Right ventricle myocardium inferior (tissue), 1 donor: ENCODE measurements at places on chromosomes 6 and 20. TPM values are rescaled to one million over a fixed set of nuclear protein-coding genes. Genes with fewer than 3 reads are reported as not detected.

DNA sequence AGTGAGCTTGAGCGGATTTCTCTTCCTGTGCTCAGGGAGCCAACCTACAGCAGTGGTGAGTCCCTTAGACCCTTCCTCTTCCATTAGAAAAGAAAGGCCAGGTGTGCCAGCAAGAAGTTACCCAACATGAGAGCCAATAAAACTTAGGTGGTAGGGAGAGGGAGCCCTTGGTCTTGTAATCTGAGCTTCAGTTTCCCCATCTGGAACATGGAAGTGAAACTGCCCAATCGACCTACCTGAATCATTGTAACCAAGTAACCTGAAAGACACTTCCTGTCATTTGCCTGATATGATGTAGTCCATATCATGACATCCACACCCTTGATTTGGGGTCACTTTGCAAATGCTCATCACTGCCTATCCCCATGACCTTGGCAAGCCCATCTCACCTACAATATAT is 66.4 kb downstream of the MDGA1 start:
- DNase-seq: no peak

- DNase-seq: no peak
Measured at GRCh38 chr6:68876792-68877493, 241.9 kb downstream of the ADGRB3 start.

Gene DCDC2
- total RNA-seq: not detected

DNA sequence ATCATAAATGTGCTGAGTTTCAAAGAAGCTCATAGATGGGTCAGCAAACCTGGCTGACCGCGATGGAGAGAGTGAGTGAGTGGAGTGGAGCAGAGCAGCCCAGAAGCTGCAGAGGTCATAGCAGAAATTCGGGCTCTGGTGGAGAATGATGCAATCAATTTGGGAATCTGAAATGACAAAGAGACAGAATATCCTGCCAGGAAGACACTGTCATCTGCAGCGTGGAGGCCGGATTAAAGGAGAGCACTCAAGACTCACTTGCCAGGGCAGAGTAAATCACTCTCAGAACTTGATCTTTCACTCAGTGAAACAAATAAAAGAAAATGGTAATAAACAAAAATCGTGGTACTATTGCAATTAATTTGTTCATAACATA is 109.6 kb upstream of the RREB1 start:
- DNase-seq: no peak

- DNase-seq: no peak
Measured at GRCh38 chr6:29887330-29887818, 55.0 kb upstream of the HLA-A start.

DNA sequence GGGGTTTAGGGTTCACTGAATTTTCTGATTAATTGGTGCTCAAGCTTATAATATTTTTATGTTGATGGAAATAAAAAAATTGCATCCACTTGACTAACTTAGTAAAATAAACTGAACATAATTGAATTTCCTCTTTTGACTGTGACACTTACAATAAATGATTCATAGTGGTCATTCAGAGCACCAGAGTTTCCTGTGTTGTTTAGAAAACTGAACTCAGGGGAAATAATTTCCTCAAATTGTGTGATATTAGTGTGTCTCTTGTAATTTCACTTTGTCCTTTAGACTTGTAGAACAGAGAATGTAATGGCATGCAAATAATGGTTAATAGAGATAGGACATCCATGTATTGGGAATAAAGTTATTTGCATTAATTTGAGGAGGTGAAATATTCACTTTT is 319.7 kb upstream of the MAN1A1 start:
- no peak for DNase-seq

DNA sequence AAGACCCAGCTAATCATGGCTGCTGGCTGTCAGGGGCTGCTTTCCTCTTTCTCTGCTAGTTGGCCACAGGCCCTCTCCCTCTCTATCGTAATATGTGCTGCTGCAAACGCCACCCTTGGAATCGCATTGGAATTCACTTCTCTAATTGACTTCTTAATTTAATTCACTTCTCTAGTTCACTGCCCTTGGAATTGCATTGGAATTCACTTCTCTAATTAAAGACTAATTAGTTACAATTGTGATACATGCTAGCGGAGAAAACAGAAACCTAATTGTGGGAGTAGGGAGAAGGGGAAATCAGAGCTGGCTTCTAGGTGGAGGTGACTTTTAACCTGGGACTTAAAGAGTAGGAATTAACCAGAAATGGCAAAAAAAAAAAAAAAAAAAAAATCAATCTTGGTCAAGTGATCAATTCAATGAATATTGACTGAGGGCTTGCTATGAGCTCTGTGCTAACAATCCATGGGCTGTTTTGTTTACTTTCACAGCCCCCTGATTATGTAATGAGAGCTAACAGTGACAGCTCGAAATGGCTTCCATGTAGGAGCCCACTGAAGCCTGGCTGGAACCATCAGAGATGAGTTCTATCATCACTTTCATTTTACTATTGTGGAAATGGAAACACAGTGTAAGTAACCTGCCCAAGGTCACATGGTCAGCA is 11.3 kb downstream of the ZFP64 start:
- no peak for DNase-seq

DNA sequence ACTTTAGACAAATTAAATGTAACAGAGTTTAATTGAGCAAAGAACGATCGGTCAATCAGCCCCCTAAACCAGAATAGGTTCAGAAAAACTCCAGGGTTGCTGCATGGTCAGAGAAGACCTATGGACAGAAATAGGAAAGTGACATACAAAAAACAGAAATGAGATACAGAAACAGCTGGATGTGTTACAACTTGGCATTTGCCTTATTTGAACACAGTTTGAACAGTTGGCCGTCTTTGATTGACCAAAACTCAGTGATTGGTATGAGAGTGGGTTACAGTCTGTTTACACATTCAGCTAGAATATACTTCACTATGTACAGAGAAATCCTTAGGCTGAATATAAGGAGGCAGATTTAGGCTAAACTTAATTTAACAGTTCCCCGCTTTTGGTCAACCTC is 19.9 kb downstream of the SRSF6 start:
- no peak for DNase-seq

GRCh38 chr6:126682440-126682839 is 342.5 kb downstream of the CENPW start:
- no peak for DNase-seq

GRCh38 chr20:6956056-6956455 is 188.6 kb downstream of the BMP2 start:
- no peak for DNase-seq

Gene STK4
- total RNA-seq: 10.3 TPM

Gene SLC17A1
- not detected for total RNA-seq

Gene ALDH5A1
- 25.1 TPM for total RNA-seq

GRCh38 chr6:110930781-110931180 is 27.7 kb upstream of the GTF3C6 start:
- no peak for DNase-seq

Gene GMPR
- 125 TPM for total RNA-seq

DNA sequence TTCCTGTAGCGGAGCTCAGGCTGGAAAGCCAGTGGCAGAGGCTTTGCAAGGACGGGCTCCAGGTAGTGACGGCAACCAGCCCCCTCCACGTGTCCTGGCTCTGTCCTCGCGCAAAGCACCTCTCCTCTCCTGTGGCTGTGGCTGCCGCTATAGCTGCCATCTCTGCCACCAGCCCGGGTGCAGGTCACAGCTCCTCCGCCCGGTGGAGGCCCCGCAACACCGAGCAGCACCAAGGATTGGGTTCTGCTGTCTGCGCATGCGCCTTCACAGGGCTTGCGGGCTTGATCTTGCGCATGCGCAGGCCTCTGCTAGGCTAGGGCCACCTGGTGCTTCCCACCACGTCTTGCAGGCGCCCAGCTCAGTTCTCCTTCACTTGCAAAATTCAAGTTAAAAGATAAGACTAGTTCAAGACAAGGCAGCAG is 625.4 kb downstream of the QKI start:
- DNase-seq: peak; percentile 73

GRCh38 chr6:11317885-11318771 is 85.7 kb upstream of the NEDD9 start:
- DNase-seq: no peak

Gene POU5F1
- total RNA-seq: 0.51 TPM

DNA sequence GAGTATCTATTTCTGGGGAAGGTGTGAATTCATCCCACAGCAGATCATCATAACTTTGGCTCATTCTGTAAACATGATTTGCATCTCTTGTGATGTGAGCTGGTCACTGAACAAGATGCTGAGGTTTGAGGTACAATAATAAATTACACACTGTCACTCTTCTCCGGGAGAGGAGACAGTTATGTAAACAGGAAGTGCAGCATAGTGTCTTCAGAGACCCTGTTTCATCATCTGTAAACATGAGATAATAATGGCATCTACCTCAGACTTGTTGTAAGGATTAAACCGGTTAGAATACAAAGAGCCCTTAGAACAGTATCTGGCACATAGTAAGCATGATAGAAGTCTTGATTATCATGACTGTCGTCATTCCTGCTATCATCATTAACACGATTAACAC is 125.2 kb downstream of the TBC1D7 start:
- DNase-seq: no peak

GRCh38 chr6:124738482-124738881 is 223.8 kb upstream of the RNF217 start:
- no peak for DNase-seq

- no peak for DNase-seq
Measured at GRCh38 chr6:24412294-24412693, 9.6 kb downstream of the MRS2 start.

Gene NMBR
- total RNA-seq: not detected

Gene ATP9A
- 21.2 TPM for total RNA-seq

GRCh38 chr6:139569566-139569965 is 195.1 kb upstream of the CITED2 start:
- DNase-seq: no peak

Gene CST7
- 1.4 TPM for total RNA-seq

Gene CALHM4
- total RNA-seq: not detected
